ENCODE measurements at places on chromosomes 12 and 14.

DNA sequence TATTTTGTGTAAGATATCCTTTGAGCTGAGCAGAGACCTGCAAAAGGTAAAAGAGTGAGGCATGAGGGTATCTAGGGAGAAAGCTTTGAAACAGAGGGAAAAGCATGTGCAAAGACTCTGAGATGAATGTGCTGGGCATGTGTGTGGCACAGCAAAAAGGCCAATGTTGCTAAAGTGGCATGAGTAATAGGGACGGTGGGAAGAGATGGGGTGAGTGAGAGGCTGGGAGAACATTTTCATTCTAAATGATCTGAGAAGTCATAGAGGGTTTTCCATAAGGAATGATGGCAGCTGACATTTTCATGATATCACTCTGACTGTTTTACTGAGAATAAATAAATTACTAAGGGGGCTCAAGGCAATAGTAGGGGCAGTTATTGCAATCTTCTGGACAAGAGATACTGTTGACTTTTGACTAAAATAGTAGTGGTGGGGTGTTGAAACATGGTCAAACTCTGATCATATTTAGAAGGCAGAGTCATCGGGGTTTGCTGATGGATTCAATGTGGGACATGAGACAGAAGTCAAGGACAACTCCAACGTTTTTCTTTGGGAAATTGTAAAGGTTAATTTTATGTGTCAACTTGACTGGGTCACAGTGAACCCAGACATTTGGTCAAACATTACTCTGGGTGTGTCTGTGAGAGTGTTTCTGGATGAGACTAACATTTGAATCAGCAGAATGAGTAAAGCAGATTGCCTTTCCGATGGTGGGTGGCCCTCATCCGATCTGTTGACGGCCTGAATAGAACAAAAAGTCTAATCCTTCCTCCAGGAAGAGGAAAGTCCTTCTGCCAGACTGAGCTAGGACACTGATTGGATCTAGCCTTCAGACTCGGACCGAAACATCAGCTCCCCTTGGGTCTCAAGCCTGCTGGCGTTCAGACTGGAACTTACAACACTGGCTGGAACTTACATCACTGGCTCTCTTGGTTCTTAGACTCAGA lies 193.9 kb upstream of the PLXNC1 start:
- no peak for DNase-seq

GRCh38 chr12:214003-214741 lies at the start of gene SLC6A12:
Gene SLC6A12, minus strand, starts transcription at chr12:214157. Its CDS starts 4,171 bp downstream, at chr12:209986.
- DNase-seq, result no peak

DNA sequence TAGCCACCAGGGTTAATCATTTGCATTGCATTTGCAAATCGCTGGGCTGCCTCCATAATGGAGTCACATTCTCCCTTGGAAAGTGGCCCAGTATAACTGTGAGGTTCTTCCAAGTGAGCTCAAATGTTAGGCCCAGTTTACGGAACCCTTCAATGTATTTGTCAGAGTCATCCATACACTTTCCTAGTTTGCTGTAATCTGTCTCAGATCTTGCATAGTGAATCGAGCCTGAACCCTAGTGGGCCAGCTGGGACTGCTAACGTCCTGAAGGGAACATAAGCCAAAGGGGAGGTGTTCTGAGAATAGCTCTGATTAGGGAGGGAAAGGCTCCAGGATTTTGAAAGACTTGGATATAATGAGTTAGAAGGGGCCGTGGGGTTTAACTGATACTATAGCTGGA lies 406.3 kb downstream of the SLC6A15 start:
- no peak for DNase-seq

GRCh38 chr12:51189790-51190355 lies 16.9 kb upstream of the TFCP2 start:
- no peak for DNase-seq

DNA sequence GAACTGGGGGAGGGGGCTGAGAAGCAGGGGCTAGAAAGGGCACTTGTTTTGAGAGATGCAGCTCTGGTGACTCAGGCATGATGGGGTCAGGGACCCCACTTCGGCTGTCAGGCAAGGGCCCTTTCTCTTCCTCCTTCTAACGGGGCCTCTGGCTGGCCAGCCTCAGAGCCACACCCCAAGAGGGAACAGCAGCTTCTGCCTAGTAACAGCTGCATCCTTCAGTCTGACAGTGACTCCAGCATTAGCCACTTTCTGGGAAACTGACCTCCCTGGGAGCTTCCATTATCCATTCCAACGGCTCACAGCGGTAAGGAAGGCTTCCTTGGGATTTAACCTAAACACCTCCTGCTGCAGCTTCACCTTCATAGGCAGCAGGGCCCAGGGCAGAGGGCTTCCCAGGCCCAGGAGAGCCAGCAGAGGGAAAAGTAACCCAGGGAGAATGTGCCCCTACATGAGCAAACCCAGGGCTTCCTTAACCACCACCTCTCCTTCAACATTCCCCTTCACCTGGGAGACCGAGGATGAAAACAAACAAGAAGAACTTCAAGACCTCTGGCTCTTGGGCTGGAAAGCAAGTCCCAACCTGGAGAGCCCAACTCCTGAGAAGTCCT lies 2.7 kb downstream of the NCKAP5L start:
- DNase-seq, result no peak

GRCh38 chr12:54126029-54126695 lies 62.6 kb downstream of the SMUG1 start:
- DNase-seq, result no peak

GRCh38 chr12:65667932-65668331 lies 156.4 kb upstream of the HMGA2 start:
- DNase-seq, result no peak

GRCh38 chr14:38848243-38848935 lies 254.6 kb downstream of the SEC23A start:
- DNase-seq, result no peak

DNA sequence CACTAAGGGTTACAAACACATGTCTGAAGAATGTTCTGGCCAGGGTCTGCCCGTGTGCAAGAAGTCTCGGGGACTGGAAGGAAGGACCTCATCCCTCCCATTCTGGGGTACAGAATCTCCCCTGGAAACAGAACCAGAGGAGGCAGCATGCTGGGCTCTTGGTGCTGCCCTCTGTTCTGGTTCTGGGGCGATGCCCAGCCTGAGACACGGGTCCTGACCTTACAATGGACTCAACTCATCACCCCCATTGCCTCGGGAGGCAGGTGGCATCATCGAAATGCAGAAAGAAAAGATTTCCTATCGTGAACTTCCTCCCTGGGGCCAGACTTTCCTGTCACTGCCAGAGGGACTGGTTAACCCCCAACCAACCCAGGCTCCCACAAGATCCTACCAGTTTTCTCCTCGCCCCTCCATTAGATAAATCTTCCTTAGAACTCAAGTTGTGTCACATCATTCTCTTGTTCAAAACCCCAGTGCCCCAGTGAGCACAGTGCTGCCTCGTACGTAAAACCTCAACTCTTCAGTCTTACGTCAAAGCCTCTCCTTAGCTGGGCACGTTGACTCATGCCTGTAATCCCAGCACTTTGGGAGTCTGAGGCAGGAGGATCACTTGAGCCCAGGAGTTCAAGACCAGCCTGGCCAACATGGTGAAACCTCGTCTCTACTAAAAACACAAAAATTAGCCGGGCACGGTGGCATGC lies 52.1 kb downstream of the PSMA6 start:
- DNase-seq, result no peak

DNA sequence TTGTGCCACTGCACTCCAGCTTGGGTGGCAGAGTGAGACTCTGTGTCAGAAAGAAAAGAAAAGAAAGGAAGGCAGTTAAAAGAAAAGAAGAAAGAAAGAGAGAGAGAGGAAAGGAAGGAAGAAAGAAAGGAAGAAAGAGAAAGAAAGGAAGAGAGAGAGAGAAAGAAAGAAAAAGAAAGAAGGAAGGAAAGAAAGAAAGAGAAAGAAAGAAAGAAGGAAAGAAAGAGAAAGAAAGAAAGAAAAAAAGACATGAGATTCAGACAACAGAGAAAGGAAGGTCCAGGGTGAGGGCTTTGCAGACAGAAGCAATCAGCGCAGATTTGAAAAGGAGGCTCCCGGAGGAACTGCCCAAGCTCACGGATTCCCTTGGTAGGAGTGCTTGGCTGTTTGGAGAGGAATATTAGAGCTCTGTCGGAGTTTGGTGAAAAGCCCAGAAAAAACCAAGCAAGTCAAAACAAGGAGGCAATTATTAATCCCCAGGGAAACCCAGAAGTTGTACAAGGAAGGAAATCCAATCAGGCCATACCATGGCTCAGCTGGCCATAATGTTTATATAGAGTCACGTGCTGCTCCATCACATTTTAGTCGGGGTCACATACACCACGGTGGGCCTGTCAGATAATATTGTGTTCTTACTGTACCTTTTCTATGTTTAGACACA lies 11.6 kb upstream of the CCDC85C start:
- no peak for DNase-seq

GRCh38 chr12:19131025-19131444 lies 1.5 kb downstream of the PLEKHA5 start:
- no peak for DNase-seq

GRCh38 chr12:61920230-61920629 lies 340.0 kb upstream of the USP15 start:
- DNase-seq, result no peak

GRCh38 chr12:4518106-4518728 lies 20.5 kb upstream of the RAD51AP1 start:
- DNase-seq, result no peak

GRCh38 chr12:53969588-53970259 lies 3.2 kb upstream of the HOXC11 start:
- no peak for DNase-seq

DNA sequence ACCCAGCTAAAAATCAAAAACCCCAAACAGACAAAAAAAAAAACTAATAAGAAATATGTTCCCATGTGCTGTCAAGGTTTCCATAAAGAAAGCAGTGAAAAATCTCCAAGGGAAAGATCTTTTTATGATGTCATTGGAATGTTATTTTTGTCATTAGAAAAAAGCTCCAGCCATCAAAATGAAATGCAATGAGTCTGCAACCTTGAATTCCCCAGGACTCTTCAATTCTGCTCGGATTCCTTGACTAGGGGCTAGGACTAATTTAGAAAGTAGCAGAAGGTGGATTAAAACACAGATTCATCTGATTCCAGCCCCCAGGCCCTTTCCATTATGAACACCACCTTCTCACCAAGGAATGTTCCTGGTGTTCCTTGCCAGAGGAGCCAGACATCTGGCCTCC lies 6.0 kb upstream of the PCNX1 start:
- no peak for DNase-seq
